ENCODE measurements at places on chromosomes 13 and 19.

DNA sequence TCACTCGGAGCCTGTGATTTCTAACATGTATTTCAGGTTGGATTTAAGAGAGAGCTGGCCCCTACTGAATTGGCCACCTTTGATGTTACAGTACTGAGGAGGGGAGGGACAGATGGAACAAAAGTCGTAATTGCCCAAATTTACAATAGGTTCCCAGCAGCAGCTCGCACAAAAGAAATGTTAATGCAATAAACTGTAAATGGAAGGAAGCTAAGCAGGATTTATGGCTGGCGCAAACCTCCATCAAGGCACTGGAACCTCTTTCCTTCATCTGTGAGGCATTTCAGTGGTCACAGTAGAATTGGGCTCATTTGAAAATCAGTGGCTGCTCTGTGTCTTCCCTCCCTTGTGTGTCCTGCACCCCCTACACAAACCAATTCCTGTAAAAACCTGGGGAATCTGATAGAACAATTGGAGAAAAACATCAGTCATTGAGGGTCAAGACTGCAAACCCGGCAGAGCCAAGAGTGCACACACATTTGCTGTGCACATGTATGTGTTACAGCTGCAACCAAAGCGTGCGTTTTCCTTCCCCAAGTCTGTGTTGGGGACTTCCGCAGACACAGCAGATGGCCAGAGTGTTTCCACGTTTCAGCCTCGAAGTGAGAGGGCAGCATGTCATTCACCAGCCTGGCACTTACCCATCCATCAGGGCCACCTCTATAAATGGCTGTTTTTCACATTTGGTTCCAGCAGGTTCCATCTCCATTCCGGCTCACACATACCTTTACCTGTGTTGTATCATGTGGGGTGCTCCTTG lies 192.8 kb downstream of the TM9SF2 start:
- DNase-seq: no peak

GRCh38 chr19:41995959-41996797 lies 2.1 kb upstream of the ATP1A3 start:
- no peak for DNase-seq

DNA sequence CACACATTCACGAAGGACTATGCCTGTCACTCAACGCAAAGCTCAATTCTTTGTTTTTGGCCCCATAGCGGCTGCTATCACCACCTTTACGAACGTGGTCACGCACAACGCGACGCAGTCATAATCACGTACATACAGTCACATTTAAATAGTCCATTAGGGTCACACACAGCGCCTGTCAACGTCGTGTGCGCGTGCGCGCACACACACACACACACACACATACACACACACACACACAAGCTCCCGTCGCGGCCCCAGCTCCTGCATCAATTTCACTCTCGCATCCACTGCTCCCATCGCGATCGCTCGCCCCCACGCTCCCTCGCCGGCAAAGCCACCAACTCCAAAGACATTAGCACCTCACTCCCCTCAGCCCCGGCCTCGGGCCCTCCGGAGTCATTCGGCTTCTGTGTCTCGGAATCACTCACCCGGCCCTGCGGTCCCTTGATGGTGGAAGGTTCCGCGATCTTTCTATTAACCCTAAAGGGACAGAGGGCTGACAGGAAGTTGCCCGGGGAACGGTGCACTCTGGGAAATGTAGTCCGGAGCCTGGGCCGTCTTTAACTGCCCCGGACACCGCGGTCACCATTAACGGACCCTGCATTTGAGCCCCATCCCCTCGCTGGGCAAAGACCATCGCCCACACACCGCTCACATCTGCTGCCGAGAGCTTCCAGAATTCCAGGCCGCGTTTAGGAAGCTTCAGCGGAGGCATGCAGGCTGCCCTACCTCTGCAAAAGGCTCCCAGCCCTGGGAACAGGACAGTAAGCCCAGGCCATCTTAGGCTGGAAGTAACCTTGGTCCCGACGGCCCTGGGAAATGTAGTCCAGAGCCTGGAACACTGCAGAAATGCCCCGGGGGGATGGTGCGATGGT lies at the start of gene ZNF790:
Gene ZNF790, minus strand, starts transcription at position 482 of the 878 bp plus-strand sequence. CDS start 12,768 bp downstream, outside the sequence.
- DNase-seq: peak; percentile 89

GRCh38 chr19:32673573-32673972 lies 1.4 kb downstream of the ANKRD27 start:
- no peak for DNase-seq

DNA sequence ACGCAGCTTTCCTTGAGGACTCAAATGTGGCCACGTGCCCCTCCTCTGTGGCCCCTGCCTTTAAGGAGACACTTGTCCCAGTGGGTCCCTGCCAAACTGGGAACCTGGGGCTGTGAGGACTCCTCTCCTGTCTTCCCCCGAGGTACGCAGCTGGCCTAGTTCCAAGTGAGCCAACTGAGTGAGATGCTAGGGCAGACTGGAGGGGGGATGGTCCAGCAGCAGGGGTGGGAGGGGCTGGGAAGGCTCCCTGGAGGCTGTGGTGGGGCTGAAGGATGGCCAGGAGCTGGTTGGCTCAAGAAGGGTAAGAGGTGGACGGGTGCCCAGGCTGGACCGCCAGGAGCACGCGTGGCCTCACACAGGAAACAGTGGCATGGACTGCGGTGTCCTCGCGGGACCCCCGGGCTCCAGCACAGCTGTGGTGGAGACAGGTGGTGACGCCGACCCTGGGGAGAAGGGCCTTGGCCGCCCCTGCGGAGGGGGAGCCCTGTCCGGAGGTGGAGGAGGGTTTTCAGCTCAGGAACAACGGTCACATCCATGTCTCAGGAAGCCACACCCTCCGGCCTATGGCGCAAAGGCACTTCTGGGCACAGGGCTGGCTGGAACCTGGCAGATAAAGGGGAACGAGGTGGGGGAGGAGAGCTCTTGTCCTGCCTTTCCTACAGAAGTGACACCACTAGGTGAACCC lies 45.8 kb downstream of the MLLT1 start:
- no peak for DNase-seq

GRCh38 chr19:15118789-15119494 lies 11.7 kb downstream of the SYDE1 start:
- no peak for DNase-seq

GRCh38 chr19:18428787-18429674 lies 8.9 kb downstream of the ISYNA1 start:
- DNase-seq: peak; percentile 72

- no peak for DNase-seq
Measured at GRCh38 chr19:647566-648284, 8.0 kb downstream of the FGF22 start.

DNA sequence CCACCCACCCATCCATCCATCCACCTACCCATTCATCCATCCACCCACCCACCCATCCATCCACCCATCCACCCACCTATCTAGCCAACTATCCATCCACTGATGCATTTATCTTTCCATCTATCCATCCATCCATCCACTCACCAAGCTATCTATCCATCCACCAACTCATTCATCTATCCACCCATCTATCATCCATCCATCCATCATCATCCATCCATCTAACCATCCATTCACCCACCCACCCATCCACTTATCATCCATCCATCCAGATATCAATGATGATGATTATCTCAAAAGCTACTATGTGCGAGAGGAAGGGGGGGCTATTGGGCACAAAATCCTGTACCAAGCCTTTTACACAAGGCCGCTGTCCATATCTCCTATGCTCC lies 5.5 kb downstream of the YIF1B start:
- no peak for DNase-seq

DNA sequence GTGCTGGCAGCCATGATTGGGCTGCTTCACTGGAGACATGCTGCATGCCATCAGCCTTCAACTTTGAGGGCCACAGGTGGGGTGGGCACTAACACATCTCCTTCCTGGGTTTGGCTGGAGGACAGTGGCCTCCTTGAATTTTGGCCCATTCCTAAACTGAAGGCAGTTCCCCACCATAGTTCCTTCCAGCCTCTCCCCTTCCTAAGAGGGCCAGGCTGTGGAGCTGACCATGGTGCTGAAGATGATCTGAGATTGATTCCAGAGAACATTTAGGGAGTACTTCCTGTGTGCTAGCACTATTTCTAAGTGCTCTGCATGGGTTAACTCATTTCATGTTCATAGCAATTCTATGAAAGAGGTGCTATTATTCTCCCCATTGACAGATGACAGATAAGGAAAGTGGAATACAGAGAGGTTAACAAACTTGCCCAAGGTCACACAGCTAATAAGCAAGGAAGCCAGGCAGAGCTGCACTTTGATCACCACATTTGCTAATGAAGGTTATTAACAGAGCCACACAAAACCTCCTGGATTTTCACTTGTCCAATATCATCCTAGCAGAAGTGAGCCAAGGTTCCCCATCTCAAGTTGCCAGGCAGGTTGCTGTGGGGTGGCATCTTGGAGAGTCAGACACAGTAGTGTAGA lies 175.3 kb downstream of the ZIC5 start:
- DNase-seq: peak; percentile 32

- DNase-seq: peak; percentile 40
Measured at GRCh38 chr13:97028441-97029299, 34.4 kb upstream of the OXGR1 start.

- peak; percentile 65 for DNase-seq
Measured at GRCh38 chr13:85503797-85504196, 295.4 kb downstream of the SLITRK6 start.

- peak; percentile 69 for DNase-seq
Measured at GRCh38 chr13:45412274-45413049, 5.7 kb downstream of the SLC25A30 start.

DNA sequence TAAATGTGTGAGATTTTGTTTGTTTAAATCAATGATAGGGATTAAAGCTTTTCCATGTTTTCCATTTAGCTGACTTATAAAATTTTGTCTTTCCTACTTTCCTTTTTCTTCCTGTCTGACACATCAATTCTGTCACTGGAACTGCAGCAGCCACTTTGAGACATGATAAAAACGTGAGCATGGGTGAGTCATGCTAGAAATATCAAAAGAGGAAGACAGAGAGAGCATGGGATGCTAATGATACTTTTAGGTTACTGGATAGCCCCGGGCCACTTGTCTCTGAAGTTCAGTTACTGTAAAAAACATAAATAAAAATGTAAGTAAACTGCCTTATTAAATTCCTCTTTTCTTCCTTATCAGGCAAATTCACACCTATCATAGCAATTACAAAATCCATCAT lies 1332.0 kb upstream of the PCDH20 start:
- peak; percentile 51 for DNase-seq

DNA sequence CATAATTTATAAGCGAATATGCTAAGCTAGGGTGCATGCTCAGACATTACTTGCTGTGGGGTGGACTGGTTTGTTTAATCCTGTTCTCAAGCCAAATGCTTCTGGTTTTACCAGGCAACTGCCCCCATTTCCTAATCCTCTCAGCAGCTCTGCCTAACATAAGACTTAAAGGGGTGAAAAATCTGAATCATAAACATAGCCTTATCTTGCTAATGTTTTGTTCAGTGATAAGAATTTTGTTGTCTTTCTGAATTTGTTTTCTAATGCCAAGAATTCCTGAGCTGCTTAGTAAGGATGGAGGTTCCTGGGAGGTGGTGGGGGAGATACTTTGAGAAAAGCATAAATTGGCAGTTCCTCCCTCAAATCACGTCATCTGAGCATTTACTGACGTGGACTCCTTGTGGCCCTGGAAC lies 42.7 kb downstream of the ING1 start:
- peak; percentile 95 for DNase-seq

GRCh38 chr13:60078226-60078625 lies 85.5 kb downstream of the DIAPH3 start:
- no peak for DNase-seq

GRCh38 chr13:111022886-111023285 lies 92.2 kb upstream of the ARHGEF7 start:
- DNase-seq: no peak

- no peak for DNase-seq
Measured at GRCh38 chr19:16894080-16894479, 5.3 kb downstream of the F2RL3 start.

DNA sequence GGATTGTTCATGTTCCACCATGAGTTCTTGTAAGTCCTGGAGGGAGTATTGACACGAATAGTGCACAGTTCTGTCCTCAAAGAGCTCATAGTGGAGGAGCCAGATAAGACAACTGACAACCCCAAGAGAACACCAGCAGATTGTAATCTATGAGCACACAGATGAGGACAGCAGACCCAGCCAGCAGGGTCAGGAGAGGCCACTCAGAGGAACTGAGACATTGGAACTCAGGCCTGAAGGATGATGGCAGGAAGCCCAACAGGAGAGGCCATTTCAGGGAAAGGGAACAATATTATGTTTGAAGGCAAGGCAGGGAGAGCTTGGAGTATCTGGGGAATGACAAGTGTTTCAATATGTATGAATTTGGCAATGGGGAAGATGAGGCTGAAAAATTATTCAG lies 63.7 kb upstream of the IPO5 start:
- no peak for DNase-seq

- DNase-seq: no peak
Measured at GRCh38 chr13:77807431-77808135, 110.1 kb downstream of the SLAIN1 start.

- DNase-seq: peak; percentile 56
Measured at GRCh38 chr13:26589754-26590153, 32.3 kb downstream of the WASF3 start.

- DNase-seq: no peak
Measured at GRCh38 chr19:14516746-14517438, 1.3 kb downstream of the DNAJB1 start.

DNA sequence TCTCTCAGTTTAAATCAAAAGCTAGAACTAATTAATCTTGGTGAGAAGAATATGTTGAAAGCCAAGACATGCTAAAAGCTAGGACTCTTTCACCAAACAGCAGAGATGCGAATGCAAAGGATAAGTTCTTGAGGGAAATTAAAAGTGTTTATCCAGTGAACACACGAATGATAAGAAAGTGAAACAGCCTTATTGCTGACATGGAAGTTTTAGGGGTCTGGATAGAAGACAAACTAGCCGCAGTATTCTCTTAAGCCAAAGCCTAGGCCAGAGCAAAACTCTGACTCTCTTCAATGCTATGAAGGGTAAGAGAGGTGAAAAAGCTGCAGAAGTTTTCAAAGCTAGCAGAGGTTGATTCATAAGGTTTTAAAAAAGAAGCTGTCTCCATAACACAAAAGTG lies 103.0 kb downstream of the UFM1 start:
- DNase-seq: no peak

GRCh38 chr19:13803038-13803437 lies 7.8 kb downstream of the ZSWIM4 start:
- no peak for DNase-seq

DNA sequence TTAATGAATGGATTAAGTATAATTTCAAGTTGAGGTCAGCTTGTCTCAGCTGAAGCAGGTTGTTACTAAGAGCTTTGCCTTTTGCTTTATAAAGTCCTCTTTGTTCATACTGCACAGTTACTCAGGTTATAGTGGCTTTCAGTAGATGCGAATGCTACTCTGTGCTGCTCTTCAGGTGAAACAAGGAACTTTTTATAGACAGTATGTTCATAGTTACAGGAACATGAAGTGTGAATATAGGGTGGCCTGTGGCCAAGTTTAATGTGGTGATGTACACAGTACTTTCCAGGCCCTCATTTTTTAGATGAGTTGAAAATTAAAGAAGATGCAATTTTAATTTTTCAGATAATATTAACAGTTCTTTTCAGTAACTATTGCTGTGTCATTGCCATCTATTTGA lies 20.8 kb downstream of the SUGT1 start:
- no peak for DNase-seq

Data from IMR-90 (cell line).